AML-193 (cell line): ENCODE measurements at places on chromosomes 2 and 18.
A peak's percentile ranks its signal among the peaks of the same experiment; 100 is the strongest.

- DNase-seq: no peak
These were observed 1752.4 kb upstream of the CELF4 start for GRCh38 chr18:39318008-39318407.

DNA sequence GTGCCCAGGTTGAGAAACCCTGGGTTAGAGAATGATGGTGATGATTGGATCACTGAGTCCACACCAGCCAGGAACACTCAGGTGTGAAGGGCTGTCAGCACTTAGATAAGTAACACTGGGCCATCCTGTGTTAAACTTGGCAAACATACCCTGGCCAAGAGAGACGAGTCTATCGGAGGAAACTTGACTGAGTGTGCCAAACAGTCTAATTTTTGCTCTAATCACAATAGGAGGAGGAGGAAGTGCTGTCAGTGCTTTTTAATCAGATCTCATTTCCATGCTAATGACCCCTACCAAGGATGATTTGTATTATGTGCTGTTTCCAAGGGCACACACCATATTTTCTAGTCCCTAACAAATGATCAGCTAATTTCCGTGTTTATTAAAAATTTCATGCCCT is 63.8 kb upstream of the SEC11C start:
- DNase-seq: no peak

- DNase-seq: no peak
These were observed 210.7 kb downstream of the ARL4C start for GRCh38 chr2:234286118-234286598.

DNA sequence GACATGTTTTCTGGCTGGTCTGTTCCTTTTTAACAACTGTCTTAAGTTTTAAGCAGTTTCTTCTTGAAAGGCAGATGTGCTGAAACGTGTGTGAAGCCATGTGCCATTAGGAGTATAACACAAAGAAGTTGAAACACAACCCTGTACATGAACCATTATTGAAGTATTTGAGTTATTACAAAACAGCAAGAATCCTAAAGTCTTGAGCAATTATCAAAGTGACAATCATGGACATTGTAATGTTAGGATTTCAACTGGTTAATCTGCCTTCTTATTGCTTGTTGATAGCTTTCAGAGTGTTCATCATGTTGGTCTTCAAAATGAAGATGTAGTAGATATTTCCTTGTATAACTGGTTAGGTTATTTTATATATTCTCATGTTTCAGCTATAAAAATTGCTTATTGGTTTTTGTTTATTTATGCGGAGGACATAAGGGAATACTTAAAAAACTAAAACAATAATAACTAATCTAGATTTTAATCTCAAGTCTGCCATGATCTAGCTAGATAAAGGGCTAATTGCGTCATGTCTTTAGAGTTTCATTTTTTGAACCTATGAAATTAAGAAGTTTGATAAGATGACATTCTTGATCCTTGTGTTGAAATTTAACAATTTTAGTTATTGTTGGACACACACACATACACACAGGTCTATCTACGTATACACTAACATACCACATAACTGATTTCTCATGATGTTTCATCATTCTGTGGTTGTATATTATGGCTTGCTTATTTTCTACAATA is 21.1 kb downstream of the PPP1R1C start:
- DNase-seq: no peak

DNA sequence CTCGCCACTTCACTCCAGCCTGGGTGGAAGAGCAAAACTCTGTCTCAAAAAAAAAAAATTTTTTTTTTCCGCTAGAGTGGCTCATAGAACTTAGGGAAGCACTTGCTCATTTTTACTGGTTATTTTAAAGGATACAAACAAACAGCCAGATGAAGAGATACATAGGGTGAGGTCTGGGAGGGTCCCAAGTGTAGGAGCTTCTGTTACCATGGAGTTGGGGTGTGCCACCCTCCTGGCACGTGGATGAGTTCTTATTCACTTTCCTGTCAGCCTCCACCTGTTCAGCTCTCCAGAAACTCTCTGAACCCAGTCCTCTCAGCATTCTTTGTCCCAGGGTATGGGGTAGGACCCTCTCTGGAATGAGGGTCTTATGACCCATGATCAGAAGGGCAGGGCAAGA is 4.9 kb upstream of the MAT2A start:
- no peak for DNase-seq

DNA sequence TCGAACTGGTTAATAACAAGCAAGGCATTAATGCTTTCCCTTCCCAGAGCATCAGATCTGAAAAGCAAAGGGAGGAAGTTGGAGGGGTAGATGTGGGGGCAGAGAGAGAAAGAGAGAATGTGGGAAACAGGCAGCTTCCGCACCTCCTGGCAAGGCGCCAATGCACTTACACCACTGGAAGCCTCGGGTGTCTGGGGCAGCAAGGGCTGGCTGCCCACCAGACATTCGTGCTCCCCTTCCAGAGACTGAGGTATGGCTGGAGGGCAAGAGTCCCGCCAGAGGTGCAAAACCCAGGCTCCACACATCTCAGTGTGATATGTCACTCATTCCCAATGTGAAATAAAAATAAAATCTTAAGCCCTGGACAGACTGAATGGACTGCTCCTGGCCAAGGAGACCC is 46.4 kb downstream of the TEX51 start:
- DNase-seq: no peak

DNA sequence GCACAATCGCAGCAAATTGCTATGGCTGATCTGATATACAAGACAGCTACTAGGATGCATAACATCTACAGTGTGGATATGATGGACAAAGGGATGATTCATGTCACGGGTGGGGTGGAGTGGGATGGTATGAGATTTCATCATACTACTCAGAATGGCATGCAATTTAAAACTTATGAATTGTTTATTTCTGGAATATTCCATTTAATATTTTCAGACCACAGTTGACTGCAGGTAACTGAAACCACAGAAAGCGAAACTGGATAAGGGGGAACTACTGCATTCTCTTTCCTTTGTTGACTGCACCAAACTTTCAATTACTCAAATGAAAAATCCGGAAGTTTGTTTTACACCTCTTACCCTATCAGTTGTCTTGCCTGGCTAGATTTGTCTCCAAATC is 94.4 kb upstream of the NEUROD1 start:
- DNase-seq: no peak

DNA sequence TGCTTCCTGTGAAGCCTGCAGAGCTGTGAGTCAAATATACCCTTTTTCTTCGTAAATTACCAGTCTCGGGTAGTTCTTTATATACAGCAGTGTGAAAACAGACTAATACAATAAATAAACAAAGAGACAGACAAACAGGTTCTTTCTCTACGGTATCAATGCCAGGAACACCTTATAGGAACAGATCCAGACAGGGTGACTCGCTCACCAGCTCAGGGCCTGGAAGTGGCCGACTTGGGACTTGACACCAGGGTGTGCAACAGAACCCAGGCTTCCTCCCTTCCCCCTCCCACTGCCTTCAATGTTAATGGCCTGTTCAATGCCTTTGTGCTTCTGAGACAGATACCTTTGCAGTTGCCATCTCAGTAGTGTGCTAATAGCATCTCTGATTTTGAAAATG is 309.5 kb downstream of the ALK start:
- DNase-seq: no peak

- no peak for DNase-seq
These were observed 21.7 kb upstream of the NRP2 start for GRCh38 chr2:205660521-205661124.

- DNase-seq: no peak
These were observed 72.0 kb downstream of the KCNF1 start for GRCh38 chr2:10983711-10984110.

DNA sequence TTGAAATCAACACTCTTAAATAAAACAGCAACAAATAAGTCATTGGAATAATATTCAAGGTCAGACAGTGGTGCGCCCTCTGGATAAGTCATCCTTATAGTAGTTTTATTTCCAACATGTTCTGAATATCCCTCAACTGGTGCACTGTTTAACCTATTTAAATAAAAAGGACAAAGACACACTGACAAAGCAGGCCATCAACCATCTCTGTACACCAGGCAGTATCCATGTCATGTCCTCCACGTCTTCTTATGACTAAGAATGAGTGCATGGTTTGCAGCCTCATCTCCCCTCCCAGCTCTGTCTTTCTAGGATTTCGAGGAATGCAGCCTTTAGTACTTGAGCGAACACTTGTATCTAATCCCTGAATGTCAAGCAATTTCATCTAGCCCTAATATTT is 42.4 kb downstream of the ST3GAL5 start:
- no peak for DNase-seq

DNA sequence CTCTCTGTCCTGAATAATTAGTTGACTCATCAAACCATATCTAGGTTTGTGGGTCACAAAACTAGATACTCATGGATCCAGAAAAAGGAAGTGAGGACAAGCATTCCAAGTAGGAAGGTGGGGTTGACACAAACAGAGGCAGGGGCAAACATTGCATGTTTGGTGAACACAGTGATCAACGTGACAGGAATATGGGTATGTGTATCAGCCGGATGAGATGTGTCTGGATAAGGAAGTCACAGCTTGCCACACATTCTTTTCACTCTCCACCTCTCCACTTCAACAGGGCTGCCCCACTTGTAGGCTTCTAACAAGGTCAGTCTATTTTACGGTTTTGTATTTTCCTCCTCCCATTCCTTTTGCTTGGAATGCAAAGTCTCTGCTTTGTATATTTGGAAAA is 319.0 kb downstream of the CYRIA start:
- DNase-seq: no peak

DNA sequence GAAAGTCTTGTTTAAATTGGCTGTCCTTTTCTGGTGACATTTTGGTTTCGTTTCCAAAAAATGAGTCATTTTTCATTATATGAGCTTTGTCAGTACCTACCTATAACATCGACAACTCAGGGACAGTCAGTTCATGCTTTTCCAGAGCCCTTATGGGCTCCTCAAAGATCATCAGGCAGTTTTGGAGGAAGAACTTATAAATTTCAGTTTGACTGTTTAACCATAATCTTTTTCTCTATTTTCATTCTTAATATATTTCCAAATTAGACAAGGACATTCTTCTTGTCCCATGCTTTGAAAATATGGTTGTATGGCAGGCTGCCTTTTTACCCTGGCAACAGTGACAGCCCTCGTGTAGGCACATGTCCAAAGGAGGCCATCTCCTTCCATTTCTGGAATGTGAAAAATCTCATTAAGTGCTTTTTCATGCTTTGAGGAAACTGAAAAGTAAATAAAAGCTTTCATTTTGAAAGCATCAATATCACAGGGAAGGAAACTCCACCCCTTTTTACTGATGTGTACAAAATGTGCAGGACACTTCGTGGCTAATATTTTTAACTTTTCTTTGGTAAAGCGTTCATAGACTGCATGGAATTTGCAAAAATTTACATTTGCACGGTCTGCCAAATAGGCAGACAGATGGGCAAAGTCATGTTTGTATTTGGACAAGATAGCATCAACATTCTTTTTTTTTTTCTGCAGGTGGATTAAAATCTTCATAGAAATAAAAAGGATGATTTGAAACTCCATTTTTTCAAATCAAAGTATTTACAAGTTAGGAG is 7.2 kb upstream of the PROC start:
- DNase-seq: no peak

DNA sequence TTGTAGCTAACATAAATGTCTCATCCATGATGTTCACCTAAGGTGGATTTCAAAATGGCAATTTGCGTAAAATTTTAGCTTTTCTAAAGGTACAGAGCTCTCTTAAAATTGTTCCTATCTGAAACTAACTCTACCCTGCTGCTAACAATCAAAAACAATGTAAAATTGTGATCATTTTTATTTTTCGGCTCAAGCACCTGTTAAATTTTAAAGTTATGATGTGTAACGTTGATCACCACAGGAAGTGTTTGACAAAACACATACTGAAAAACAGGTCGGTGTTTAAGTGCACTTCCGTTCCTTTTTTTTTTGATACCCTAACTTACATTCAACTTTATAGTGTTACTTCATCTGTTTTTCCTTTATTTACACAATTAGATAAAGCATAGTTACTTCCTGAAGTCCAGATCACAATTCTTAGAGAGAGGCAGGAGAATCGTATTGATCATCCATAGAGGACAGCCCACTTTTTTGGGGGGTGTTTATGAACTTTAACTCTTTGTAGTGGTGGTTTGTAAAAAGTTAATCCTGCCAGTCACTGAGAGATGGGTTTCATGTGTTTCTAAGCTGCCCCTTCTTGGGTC is 6.0 kb upstream of the NCK2 start:
- DNase-seq: no peak

- no peak for DNase-seq
These were observed 324.1 kb downstream of the DLGAP1 start for GRCh38 chr18:4130734-4131719.

DNA sequence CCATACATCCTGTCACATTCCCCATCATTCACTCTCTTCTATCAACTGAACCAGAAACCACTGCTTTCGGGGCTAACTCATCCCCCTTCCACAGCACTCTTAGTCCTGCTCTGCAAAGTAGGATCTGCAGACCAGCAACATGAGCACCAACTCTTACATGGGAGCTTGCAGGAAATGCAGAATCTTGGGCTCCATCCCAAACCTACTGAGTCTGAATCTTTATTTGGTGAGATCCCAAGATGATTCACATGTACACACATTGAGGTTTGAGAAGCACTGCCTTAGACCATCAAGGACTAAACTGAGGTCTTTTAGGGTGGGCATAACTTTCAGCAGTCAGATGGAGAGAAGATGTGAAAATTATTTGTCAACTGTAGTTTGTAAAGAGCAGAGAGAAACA is 235.6 kb upstream of the EPHA4 start:
- DNase-seq: no peak

GRCh38 chr2:31109633-31110192 is 28.5 kb downstream of the GALNT14 start:
- DNase-seq: no peak

- DNase-seq: no peak
These were observed 219.5 kb downstream of the HDAC4 start for GRCh38 chr2:239181074-239181902.

DNA sequence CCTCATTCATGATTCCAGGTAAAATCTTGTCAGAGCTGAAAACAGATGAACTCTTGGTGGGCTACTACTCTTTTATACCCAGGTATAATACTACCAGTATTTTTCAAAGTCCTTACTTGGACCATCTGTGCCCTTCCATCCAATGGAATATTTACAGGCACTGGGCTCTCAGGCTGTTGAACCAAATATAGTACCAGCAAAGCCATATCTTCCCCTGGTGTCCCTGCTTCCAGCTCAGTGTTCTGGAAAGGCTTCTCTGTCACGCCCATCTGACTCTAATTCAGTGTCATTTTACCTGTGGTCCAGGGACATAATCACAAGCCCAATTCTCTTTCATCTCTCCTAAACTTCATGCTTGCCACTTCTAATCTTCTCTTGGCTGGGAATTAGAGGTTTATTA is 119.2 kb upstream of the STK17B start:
- DNase-seq: no peak

GRCh38 chr18:50880119-50880465 is 1.2 kb downstream of the ME2 start:
- no peak for DNase-seq

GRCh38 chr18:43916984-43917383 is 639.7 kb upstream of the SYT4 start:
- no peak for DNase-seq

DNA sequence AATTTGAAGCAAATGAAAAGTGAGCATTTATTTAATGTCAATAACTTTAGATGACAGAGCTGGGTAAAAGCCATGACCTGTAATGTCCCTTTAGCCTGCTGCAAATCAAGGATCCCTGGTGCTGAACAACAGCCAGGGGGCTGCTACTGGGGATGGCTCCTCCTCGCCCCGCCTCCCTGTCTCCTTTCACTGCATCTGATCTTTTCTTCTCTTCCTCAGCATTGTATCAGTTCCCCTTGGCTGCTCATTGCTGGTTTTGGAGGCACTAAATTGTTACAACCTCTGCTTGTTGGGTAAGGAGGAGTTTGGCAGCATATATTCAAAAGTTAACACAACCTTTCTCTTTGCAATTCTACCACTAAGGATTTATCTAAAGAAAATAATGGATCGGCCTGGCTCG is 236.3 kb upstream of the ID2 start:
- DNase-seq: no peak

GRCh38 chr2:74181739-74182138 is 3.1 kb upstream of the MOB1A start:
- peak; percentile 95 for DNase-seq
